CD8-positive, alpha-beta T cell (primary cell): ENCODE measurements at places on chromosomes 2 and 18.

DNA sequence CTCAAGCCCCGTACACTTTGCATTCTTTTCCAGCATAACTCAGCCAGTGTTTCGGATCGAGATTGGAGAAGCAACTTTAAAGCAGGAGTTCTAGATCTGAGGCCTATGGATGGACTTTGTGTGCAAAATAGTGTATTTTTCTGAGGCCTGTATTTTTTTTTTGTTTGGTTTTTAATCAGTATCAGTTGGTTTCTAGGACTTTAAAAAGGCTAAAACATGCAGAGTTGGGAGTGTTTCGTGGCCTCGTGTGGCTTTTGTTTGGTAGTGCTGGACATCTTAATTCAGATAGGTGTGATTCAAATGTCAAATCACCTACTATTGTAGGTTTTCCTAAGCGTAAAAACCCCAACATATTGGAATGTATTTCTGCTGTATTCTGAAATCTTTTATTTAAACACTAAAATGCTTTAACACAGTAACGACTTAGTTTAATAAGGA, 282 bp upstream of the PUS10 start:
- DNase-seq: no peak

- DNase-seq: no peak
Observed at GRCh38 chr18:79657342-79657996, 22.1 kb upstream of the CTDP1 start.

GRCh38 chr2:234032279-234032856, 18.1 kb upstream of the SPP2 start:
- DNase-seq: no peak

DNA sequence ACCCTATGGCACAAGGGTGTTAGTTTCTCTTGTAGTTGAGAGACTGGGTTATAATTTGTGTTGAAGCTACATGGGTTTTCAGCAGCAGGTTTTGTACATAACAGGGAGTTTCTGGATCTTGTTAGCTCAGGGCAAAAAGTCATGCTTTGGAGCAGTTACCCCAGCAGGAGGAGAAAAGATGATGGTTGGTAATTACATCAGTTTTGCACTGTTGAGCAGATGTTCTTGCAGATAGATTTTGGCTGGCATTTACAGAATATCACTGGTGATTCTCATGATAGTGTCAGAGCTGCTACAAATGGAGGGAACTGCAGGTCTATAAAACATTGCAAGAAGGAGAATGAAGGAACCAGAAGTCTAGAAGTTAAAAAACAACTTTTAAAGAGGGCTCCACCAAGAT, 215.2 kb upstream of the ATP5MC3 start:
- DNase-seq: no peak

DNA sequence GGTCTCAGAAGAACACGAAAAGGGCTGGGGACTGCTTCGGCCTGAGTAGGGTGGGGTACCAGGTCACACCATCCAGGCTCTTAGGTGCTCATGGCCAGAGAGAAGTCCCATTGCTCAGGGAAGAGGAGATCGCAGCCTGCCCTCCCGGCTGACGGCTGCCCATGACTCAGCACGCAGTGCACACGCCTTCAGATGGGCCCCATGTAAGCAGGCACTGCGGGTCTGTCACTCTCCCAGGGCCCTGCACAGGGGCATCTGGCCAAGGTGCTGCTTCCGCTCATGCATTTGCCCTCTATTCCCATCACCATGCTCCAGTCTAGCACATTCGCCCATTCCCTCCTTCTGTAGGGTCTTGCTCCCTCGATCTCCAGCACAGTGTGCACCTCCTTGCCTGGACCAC, 34.7 kb downstream of the SFXN5 start:
- no peak for DNase-seq
